Stimulated activated naive CD8-positive, alpha-beta T cell treated with anti-CD3 and anti-CD28 coated beads, Interleukin-15, amount 100 ng/mL, for 72 hours (primary cell): ENCODE measurements at places on chromosomes 13 and 19.

GRCh38 chr19:34481861-34482379 is 362 bp downstream of the WTIP start:
- DNase-seq, result no peak

- DNase-seq, result no peak
These were observed 142.2 kb downstream of the IRS2 start for GRCh38 chr13:109644069-109644750.

- DNase-seq, result no peak
These were observed 3.2 kb upstream of the RELB start for GRCh38 chr19:44998025-44998424.

DNA sequence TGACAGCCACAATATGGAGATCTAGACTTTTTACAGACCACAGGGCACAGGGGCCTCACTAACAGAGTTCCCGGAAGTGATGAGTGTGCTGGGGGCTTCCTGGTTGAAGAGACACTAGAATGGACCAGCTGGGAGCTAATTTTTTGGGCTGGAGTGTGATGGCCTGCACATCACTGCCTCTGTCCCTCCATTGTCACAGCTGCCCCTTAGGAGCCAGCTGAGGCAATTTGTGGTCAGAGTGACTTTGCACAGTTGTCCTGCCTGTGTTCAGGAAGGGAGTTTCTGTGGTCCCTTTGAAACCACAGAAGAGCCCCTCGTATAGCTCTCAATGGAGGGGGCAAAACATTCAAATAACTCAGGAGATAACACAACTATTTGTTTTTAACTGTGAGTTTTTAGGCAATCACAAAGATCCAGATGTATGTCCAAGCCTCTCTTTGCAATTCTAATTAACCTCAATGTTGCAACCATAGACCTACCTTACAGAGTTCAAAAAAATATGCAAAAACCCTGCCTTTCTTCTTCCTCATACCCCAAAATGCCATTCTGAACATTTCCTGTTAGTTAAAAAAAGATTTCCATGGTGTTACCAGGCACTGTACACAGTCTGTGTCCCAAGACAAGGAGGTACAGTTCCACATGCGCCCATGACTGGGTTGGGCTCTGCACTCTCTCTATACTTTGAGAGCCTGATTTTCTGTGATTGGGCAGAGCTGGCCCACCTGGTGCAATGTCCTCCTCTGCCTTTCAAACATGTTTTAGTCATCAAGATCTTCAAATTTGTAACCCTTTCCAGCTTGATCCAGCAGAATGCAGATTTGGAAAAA is 2.4 kb downstream of the ALOX5AP start:
- DNase-seq, result no peak

- no peak for DNase-seq
These were observed 13.1 kb downstream of the ERFL start for GRCh38 chr19:41915021-41915775.

DNA sequence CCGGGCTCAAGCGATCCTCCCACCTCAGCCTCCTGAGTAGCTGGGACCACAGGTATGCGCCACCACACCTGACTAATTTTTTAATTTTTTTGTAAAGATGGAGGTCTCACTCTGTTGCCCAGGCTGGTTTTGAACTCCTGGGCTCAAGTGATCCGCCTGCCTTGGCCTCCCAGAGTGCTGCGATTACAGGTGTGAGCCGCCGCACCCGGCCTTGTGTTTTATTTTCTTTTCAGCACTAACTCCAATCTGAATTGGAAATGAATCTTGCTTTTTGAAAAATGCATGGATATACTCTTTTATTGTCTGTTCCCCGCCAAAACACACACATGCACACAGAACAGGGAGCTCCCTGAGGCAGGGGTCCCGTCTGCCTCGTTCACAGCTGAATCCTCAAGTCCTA is 1.3 kb upstream of the ISOC2 start:
- DNase-seq, result no peak

- DNase-seq, result no peak
These were observed 19.0 kb downstream of the FNDC3A start for GRCh38 chr13:48994706-48995105.

DNA sequence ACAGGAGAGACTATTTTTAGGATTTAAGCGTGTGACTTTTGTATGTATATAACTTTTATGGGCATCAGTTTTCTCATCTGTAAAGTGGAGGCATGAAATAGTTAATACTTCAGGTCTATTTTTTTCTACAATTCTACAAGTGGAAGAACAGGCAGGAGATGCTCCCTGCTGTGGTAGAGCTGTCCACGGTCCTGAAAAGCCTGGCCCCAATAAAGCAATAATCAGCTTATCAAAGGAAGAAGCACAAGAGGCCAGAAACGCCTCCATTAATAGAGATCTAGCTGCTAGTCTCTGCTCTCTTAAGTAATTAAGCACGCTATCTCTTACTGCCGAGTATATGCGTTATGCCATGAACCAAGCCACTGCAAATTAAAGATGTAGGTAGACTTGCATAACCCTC is 28.0 kb upstream of the WASF3 start:
- DNase-seq, result no peak

GRCh38 chr13:93862259-93862658 is 617.2 kb downstream of the DCT start:
- no peak for DNase-seq

GRCh38 chr19:30094756-30095140 is 152.7 kb downstream of the URI1 start:
- no peak for DNase-seq

GRCh38 chr13:68551701-68552522 is 1321.8 kb upstream of the PCDH9 start:
- no peak for DNase-seq

DNA sequence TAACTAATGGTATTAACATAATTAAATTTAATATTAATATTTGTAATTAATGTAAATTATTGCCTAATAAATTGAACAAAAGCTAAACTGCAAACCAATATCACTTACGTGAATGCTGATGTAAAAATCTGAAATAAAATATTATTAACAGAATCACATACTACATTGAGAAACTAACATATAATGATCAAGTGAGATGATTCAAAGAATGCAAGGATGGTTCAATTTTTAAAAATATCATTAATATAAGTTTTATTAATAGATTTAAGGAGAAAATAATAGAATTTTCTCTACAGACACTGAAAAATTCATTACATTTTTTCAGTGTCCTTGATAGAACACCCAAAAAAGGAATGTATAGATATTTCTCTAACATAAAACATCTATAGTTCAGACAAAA is 23.5 kb upstream of the EBPL start:
- DNase-seq, result no peak

- no peak for DNase-seq
These were observed 4.8 kb downstream of the KCNC3 start for GRCh38 chr19:50324331-50324730.

DNA sequence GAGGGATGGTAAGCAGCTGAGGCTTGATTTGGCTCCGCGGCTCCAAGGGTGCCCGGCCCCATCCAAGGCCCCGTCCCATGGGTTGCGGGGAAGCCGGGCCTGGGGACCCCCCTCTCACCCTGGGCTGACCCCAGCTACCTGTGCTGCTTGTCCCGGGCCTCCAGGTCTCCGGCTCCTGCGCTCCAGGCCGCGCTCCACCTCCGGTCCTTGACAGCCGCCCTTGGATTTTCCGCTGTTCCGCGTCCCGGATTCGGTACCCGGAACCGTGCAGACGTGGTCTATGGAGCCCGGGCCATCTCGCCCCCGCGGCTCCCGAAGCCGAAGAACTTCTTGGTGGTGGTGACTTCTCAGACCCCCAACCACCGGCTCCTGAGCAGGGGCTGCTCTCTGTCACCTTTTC is 48.3 kb upstream of the C1QTNF9B start:
- no peak for DNase-seq

GRCh38 chr13:110024645-110024980 is 238.2 kb upstream of the IRS2 start:
- DNase-seq, result no peak

DNA sequence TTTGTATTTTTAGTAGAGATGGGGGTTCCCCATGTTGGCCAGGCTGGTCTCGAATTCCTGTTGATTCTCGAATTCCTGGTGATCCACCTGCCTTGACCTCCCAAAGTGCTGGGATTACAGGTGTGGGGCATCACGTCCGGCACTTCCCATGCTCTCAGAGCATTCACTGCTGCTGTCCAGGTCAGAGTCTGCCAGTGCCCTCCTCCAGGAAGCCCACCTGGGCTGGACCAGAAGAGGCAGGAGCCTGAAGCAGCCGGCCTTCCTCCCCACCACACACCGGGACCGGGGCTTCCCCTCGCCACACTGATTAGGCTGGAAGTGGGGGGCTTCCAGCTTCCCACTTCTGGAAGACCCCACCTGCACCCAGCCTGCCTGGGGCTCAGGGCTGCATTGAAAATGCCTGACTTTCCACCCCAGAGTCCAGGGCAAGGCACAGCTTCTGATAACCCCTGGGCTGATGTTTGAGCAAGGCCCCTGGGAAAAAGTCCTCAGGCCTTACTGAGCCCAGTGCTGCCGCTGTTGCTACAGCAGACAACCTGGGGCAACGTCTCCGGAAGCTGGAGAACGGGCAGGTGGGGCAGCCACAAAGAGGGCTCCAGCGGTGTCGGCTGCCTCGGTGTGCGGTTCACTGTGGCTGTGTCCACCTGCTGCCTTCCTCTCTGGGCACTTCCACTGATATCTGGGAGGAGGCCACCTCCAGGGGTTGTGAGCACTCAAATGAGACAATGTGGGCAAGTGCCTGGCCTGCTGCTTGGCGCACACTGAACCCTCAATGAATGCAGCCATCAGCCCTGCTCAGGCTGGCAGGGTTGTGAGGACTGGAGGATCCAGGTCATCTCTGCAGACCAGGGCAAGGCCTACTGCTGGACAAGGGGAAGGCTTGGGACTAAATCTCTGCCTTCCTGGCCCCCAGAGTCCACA is 22.6 kb downstream of the CEBPA start:
- DNase-seq, result no peak

GRCh38 chr13:93361703-93362102 is 135.1 kb downstream of the GPC6 start:
- no peak for DNase-seq

DNA sequence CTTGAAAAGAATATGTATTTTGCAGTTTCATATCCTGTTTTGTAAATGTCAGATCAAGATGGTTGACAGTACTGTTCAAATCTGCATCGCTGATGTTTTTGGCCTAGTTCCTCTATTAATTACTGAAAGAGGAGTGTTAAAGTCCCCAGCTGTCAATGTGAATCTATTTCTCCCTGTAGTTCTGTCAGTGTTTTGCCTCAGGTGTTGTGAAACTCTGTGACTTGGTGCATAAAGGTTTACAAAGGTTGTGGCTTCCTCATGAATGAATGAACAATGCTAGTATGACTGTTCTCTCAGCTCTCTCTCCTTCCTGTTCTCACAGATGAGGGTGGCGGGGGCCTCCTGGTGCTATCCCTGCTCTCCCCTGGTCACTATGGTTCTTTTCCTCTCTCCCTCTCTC is 142.4 kb downstream of the MYCBP2 start:
- DNase-seq, result peak; percentile 54

- no peak for DNase-seq
These were observed 30.4 kb upstream of the SPATA13 start for GRCh38 chr13:24129914-24130774.

DNA sequence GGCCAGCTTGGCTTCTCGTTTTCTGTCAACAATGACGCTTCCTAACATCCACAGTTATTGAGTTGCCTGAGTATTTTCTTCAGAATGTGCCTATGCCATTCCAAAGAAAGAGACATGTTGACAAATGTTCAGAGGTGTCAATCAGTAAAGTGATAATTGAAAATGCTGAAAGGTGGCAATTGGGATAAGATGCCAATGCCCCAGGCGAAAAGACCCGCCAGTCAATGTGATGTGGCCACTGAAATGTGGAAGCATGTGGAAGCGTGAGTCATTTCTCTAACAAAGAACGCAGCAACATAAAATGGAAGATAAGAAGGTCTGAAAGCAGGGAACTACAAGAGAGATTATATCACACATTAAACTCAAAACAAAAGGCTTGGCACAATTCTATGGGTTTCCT is 882.2 kb upstream of the SLC10A2 start:
- DNase-seq, result no peak

- DNase-seq, result no peak
These were observed 84.5 kb upstream of the FRY start for GRCh38 chr13:31947105-31947504.

- no peak for DNase-seq
These were observed 931.6 kb upstream of the MIR17HG start for GRCh38 chr13:90415902-90416301.

- no peak for DNase-seq
These were observed 363.8 kb upstream of the PCDH20 start for GRCh38 chr13:61779456-61779855.
